ENCODE measurements at places on chromosomes 6 and 20. TPM values are rescaled to one million over a fixed set of nuclear protein-coding genes. Genes with fewer than 3 reads are reported as not detected.

SLC35A1 gene
- 53.7 TPM for polyA plus RNA-seq

DNA sequence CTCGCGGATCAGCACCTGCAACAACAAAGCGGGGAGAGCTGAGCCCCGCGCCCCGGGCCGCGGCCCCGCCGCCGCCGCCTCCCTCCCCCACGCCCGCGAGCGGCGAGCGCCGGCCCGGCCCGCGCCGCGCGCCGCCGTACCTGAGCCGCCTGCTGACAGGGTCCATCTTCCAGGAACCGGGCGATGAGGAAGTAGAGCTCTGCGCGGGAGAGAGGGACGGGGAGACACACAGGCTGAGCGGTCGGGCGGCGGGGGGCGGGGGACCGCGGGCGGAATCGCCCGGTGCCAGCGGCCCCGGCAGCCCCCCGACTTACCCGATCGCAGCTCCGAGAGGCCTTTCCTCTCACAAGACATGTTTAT, 359 bp downstream of the PHIP start:
- DNase-seq: no peak

DNA sequence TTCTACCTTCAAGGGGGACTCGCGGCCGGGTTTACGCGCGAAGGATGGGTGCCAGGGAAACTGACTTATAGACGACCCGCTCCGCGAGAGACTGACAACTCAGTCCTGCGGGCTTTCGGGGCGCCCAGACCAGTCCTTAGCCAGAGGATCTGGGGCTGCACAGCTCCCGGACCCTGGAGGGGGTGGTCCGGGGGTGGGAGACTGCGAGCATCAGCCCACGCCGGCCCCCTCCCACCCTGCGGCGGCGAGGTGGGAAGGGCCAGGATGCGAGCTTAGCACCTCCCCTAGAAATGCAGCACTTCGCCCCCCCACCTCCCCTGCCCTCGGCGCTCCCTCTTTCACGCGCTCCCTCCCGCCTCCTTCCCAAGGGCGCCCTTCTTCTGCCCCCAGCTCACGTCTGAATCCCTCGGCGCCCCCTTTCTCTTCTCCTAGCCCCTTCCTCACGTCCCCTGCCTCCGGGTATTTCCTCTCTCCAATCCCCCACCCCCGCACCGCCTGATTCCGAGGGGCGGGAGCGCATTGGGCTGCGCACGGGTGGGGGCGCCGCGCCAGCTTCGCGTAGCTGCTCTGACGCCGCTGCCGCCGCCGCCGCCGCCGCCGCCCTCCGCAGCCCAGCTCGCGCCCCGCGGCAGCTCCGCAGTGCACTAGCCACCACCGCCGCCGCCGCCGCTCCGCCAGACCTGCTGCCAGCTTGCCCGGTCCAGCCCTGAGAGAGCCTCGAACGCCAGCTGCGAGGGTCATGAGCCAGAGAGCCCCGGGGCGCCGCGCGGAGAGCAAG, at the start of gene SLC32A1:
Gene SLC32A1, plus strand, starts transcription at position 639 of the 778 bp plus-strand sequence. CDS start 239 bp downstream, outside the sequence.
- DNase-seq: no peak

DNA sequence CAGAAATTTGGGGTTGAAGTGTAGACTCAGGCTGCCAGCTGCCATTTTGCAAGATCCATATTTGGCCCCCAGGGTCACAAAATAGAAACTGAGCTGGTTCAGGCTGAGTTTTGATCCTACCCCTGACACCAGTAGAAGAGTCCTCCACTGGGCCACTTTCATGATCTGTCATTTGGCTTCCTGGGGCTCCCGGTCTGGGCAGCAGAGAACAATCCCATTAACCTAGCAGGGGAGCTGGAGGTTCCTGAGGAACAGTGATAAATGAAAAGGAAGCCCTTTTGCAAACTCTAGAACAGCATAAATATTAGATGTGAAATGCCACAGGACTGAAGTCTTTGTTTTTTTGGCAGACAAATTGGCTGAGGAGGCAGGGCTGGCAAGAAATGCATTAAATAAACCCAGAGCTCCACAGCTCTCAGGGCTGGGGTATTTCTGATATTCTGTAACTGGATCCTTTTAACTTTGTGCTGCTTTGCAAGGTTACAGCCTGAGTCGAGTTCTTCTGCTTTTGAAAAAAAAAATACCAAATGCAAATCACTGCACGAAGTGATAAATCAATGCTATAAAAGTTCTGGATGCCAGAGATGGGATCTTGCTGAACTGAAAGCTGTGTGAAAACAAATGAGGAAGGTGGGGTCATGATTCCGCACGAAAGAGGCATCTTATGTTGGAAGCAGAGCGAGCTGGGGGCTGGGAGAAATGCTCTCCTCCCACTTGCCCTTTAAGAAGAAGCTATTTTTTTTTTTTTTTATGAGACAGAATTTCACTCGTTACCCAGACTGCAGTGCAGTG, 64.4 kb downstream of the SULF2 start:
- DNase-seq: peak; percentile 58

All from left renal cortex interstitium (tissue), 4 donors.